ENCODE measurements at places on chromosomes 1 and 21.

GRCh38 chr1:226550672-226551041, 2.1 kb downstream of the STUM start:
- DNase-seq, result no peak

- no peak for DNase-seq
Observed at GRCh38 chr1:59543211-59543668, 246.3 kb downstream of the FGGY start.

- DNase-seq, result no peak
Observed at GRCh38 chr1:66140072-66140471, 347.4 kb downstream of the PDE4B start.

GRCh38 chr1:119008483-119009311, 20.6 kb upstream of the TBX15 start:
- no peak for DNase-seq

GRCh38 chr1:17606826-17607440, 67.4 kb downstream of the ARHGEF10L start:
- peak; percentile 54 for DNase-seq

DNA sequence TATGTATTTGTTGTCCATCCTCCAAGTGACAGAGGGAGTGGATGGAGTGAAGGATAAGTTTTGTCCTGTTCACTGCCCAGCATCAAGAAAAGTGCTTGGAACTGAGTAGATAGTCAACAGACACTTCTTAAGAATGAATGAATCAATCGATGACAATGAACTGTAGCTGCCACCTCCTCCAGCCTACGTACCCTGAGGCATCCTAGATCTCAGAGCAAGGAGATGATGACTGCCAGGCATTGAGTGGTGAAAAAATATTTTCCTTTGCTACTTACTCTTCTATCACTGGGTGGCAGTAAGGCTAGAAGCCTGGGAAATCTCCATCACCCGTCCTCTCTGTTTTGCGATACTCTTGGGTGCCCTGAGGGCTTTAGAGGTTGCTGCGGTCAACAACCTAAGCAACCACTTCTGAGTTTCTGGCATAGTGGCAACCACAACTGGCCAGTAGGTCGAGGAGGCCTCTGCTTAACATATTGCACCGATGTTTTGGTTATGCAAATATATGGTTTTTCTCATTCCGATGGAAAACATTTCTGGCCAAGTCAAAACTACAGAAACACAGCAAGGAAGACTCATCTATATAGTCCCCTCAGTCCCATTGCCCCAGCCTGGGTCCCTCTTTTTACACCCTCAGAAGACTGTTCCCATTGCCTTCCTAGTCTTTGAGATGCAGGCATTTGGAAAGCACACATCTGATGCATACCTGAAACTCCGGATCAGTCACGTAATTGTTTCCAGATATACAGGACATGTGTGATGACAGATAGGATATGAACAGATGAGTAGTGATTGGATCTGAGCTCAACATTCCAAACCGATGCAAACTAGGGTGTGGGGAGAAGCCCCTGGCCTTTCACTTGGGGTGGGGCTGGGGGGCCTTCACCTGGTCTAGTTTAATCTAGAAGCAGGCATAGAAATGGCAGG, 136.8 kb downstream of the RUNX1 start:
- DNase-seq, result no peak

- no peak for DNase-seq
Observed at GRCh38 chr1:200181861-200182260, 154.4 kb downstream of the NR5A2 start.

DNA sequence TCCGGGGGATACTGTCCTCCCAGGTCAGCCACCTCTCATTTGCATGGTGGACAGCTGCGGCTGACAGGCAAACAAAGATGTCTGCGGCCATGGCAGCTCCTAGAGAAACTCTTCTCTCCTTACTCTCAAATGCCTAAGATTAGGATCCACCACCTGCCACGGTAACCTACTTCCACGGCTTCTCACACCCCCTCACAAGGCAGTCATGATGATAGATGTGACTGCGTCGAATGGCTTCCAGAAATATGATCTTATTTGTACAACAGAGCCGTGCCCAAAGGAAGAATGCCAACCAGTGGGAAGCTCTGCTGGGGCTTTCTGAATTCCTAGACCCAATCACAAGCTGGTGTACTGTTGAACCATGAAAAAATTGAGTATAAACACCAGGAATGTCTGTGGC, 73.4 kb downstream of the BACE2 start:
- no peak for DNase-seq

DNA sequence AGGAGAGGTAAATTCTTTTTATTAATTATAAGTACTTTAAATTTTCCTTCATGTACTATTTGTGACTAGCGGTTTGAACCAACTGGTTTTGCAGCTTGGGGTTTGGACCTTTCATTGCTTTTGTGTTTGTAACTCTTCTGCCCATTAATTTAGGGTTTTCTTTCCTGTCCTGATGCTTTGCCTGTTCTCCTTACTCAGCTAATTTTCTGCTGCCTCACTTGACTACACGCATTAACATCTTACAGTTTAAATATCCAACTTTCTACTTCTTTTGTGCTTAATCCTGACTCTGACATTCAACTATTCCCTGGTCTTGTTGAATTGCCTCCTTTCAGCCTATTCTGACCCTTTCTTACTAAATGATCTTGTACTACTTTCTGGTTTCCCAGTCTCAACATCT, 135.6 kb downstream of the PTPRC start:
- DNase-seq, result no peak

- DNase-seq, result no peak
Observed at GRCh38 chr1:187032982-187033692, 204.4 kb downstream of the PLA2G4A start.

DNA sequence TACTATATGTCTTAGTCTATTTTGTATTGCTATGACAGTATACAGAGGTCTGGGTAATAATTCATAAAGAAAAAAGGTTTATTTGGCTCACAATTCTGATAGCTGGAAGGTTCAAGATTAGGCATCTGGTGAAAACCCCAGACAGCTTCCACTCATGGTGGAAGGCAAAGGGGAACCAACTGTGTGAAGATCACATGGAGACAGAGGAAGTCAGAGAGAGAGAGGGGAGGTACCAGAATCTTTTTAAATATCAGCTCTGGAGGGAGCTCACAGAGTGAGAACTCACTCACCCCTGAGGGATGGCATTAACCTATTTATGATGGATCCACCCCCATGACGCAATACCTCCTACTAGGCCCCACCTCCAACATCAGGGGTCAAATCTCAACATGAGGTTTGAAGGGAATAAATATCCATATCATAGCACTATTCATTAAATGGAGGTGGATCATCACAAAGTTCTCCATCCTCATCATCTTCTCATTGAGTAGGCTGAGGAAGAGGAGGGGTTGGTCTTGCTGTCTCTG, 290.5 kb downstream of the DSCAM start:
- DNase-seq, result no peak

DNA sequence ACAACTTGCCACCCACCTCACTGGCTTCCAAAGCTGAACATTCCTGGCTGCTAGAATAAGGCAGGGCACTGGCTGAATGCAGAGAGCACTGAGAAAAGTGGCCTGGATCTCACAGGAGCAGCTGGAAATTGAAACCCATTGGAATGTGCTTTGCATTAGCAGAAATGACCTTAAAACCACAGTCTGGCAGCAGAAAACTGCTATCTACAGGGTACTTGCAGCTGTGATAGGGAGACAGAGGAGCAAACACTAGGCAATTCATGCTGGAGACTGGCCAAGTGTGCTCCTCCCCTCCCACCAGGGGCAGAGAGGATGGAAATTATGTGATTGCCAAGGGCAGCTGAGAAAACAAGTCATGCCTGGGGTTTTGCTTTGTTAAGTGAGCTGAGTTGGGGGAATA, 47.2 kb downstream of the HSD3B1 start:
- DNase-seq, result no peak

DNA sequence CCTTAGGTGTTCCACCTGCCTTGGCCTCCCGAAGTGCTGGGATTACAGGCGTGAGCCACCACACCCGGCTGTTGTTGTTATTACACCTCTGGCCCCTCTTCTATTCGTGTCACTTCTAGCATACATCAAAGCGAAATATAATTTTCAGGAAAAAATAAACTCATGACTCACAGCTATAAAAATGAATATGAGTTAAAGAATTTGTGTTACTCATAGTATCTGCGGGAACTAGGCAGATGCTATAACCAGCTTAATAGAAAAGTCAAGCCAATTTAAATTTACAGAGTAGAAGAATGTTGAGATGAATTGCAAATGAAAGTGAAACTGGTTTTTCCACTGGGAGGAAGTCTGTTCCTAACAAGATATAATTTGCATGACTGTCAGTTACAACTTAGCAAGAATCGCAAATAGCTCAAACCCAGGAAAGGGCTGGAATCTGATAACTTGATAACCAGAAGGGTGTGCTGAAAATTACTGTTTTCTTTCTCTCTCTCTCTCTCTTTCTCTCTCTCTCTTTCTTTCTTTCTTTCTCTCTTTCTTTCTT, 11.2 kb downstream of the OR2W3 start:
- DNase-seq, result peak; percentile 78

GRCh38 chr1:39065542-39065941, 39.4 kb downstream of the NDUFS5 start:
- DNase-seq, result no peak

DNA sequence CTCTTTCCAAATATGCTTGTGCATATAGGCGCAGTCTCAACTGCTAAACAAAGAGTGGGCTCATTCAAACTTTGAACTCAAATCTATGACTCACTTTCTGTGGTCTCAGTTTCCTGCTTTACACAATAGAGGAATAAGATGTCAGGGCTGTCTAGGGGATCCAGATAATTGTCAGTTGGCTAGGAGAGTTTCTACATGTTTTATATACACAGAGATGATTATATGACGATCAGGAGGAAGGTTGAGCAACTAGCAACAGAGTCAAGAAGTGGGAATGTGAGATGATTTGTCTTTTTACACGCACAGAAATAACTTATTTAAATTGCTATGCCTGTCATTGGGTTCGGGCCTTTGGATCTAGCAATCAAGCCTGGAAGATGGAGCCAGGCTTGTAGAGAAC, 299.4 kb upstream of the LYPLAL1 start:
- no peak for DNase-seq

GRCh38 chr1:68442006-68442405, 7.7 kb downstream of the RPE65 start:
- DNase-seq, result no peak
